ENCODE measurements at places on chromosomes 13 and 19.

DNA sequence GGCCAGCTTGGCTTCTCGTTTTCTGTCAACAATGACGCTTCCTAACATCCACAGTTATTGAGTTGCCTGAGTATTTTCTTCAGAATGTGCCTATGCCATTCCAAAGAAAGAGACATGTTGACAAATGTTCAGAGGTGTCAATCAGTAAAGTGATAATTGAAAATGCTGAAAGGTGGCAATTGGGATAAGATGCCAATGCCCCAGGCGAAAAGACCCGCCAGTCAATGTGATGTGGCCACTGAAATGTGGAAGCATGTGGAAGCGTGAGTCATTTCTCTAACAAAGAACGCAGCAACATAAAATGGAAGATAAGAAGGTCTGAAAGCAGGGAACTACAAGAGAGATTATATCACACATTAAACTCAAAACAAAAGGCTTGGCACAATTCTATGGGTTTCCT is 882.2 kb upstream of the SLC10A2 start:
- DNase-seq, result no peak

DNA sequence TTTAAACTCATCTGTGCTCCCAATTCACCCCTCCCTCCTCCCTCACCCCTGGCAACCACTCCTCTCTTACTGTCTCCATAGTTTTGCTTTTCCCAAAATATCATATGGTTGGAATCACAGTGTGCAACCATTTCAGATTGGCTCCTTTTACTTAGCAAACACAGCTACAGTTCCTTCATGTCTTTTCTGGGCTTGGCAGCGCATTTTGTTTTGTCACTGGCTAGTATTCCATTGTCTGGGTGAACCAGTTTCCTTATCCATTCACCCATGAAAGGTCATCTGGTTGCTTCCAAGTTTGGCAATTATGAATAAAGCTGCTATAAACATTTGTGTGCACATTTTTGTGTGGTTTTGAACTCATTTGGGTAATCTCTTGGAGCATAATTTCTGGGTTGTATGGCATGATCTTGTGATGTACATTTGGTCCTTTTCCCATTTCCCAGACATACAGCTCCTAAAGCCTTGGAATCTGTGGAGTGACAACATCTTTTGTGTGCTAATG is 23.9 kb upstream of the GAS6 start:
- no peak for DNase-seq

DNA sequence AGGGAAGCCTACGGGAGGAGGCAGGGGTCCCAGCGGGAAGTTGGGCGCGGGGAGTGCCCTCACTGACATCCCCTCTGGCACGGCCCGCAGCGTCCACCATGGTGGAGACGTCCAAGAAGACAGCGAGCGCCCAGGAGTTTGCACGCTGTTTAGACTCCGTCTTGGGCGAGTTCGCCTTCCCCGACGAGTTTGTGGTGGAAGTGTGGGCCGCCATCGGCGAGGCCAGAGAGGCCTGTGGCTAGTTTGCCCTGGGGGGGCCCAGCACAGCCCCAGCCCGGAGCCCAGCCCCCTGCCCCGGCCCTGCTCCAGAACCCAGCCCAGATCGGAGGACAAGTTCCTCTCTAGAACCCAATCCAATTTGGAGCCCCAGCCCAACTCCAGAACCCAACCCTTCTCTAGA is 4.7 kb downstream of the GIPC3 start:
- no peak for DNase-seq

DNA sequence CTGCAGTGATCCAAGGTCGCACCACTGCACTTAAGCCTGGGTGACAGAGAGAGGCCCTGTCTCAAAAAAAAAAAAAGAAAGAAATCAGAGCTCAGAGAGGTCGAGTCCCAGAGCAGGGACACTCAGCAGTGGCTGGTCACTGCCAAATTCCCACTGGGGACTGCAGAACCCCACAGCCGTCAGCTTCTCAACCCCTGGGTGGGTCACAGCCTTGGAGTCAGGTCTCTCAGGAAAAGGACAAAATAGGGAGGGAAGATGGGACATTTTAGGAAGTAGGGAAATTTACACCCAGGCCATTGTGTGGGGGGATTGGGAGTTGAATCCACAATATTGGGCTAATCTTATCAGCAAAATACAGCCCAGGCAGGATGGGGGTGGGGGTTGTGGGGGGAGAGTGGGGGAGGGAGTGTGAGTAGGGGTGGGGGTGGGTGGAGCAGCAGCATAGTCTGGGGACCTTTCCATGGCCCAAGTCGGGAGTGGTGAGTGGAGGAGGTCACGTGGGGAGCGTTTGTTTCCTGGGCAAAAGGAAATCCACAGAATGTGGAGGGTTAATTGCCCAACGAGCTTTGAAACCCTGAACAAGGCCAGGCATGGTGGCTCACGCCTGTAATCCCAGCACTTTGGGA is 5.0 kb upstream of the CCDC194 start:
- DNase-seq, result no peak

DNA sequence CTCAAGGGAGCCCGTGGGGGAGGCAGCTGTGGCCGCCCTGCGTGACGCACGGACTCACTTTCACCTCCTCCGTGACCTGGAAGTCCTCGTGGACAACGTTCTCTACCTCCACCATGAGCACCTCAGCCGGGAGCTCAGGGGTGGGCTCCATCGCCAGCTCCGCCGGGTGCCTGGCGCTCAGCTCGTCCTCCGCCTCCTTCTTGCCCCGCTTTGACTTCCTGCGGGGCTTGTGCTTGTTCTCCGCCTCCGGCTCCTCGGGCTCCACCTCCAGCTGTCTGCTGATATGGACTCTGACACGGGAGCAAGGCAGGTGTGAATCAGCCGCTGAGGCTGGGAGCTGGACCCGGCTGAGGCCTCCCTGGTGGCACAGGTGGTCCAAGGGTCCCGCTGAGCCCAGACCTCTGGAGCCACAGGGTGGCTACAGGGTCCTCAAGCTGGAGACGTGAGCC is 8.2 kb downstream of the LONP1 start:
- no peak for DNase-seq

- no peak for DNase-seq
Measured at GRCh38 chr13:40946485-40946884, 72.6 kb downstream of the ELF1 start.

- DNase-seq, result no peak
Measured at GRCh38 chr13:106462710-106463109, 72.8 kb downstream of the EFNB2 start.

DNA sequence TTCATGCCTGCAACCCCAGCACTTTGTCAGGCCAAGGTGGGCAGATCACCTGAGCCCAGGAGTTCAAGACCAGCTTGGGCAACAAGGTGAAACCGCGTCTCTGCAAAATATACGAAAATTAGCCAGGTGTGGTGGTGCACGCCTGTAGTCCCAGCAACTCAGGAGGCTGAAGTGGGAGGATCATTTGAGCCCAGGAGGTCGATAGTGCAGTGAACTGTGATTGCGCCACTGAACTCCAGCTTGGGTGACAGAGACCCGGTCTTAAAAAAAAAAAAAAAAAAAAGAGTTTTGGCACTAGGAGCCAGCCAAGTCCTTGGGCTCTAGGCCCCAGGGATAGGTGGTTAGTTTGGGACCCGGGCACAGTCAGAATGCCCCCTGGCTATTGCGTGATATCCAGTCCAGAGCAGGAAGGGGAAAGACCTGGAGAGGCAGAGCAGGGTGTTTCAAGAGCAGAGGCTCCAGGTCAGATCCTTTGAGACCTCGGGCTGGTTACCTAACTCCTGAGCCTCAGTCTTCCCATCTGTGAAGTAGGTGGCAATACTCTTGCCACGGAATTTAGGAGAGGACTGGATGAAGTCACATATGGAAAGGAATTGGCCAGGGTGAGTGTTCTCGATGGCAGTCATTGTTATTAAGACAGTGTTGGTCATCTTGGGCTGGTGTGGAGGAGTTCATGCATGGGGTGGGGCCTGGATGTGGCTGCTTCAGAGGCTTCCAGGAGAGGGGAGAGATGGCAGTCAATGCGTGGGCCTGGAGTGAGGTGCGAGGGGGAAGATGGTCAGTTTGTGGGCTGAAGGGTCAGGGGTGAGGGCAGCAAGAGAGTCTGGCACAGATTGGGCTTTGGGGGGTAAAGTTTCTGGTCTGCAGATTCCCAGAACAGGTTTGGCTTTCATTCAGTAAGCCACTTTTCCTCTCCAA is 2.8 kb downstream of the PPP1R37 start:
- DNase-seq, result no peak

- no peak for DNase-seq
Measured at GRCh38 chr19:48061401-48062344, 17.8 kb upstream of the CABP5 start.
